Natural killer cell (primary cell): ENCODE measurements at places on chromosomes 3 and 15. TPM values are rescaled to one million over a fixed set of nuclear protein-coding genes. Genes with fewer than 3 reads are reported as not detected.
A peak's percentile ranks its signal among the peaks of the same experiment; 100 is the strongest.

DNA sequence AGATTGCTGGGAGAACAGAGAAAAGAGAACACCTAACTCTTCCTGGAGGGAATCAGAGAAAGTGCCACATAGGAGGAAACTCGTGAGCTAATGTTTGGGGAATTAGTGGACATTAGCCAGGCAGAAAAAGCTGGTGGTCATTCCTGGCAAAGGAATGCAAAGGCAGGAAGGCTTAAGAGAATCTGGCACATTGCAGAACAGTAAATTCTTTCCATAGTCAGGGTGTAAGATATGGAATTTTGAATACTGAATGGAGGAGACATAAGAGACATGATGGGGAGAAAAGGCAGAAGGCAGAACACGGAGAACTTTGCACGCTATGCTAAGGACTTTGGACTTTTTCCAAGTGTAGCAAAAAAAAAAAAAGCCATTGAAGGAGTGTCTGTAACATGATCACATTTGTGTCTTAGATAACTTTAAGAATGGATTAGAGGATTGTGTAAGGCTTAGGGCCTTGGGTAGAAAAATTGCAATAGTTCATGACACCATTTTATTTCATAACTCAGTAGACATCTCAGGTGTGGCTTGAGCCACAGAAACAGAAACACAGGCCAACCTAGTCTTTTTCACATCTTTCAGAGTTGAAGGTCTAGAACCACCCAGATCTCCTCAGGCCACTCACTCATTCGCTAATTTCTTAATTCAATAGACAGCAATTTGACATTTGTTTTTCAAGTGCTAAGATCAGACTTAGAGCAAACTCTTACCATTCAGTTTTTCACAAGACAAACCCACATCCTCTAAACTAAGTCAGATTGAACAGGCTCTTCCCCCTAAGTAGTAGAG is 31.2 kb upstream of the CCDC80 start:
- DNase-seq, result peak; percentile 57

- no peak for DNase-seq
Measured at GRCh38 chr3:54710954-54711353, 216.9 kb downstream of the LRTM1 start.

DNA sequence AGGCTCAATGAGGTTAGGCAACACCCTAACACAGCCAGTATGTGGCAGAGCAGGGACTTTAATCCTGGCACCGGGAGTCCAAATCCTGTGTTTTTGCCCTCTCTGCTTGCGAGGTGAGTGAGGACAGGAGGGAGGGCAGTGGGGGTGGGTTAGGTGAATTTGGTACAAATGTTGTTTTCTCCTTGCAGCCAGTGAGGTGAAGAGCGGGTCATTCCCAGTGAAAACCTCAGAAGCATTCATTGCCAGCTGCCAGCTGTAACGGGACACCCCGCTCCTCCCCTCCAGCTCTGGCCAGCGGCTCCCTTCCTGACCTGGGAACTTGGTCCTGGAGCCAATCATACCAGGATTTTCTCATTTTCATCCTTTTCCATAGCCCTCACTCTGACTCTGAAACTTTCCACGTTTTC is 45.7 kb upstream of the RAB6B start:
- no peak for DNase-seq

DNA sequence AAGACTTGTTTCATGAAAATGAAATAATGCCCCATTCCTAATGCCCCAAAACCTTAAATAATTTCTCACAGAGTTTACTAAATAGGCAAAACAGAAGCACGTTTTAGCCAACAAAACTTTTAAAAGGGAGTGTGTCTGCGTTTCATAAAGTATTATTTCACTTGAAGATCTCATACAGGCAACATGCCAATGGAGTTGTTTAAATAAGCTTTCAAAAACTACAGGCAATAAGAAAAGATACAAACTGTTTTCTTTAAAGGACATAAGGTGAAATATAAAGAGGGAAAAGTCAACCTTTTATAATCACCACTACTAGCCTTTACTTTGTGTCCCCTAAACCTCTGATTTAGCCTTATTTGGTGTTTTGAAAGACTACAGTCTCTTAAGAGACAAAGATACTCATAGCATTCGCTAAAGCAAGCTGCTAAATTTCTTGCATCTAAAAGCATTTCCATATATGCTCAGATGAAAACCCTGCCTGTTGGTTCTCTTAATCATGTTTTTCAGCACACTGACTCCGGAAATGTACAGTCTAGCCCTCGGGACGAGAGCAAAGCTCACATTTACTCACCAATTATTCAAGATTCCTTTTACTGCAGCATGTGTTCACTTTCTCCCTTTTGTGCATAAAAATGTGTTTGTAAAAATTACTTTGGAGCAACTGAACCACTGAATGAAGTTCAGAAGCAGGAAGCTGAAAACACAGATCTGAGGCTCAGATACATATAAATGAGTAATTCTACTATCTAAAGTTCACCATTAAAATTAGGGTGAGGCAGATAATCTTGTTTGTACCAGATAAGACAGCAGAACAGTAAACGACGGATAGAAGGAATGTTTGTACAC is 119.0 kb downstream of the GOLIM4 start:
- DNase-seq, result no peak

DNA sequence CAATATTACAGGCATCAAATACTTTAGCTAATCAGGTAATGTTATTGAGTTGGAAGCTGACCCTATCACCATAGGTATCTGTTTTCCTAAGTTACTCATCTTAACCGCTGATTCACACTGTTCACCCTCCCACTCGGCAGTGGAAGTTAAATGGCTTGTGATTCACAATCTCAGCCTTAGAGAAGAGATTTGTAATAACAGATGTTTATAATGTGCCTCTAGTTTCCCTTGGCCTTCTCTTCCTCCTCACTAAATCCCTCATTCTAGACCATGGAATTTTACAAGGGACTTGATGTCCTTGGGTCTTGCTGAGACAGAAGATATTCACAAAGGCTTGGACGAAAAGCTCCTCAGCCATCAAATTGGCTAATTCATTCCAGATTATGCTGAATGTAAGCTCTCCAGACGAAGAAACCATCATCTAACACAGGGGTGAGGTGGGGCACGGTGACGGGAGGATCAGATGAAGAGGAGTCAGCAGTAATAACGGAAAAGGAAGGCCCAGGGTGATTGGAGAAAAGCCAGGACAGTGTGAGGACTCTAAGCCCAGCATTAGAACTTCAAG is 931.7 kb downstream of the MCTP2 start:
- no peak for DNase-seq

DNA sequence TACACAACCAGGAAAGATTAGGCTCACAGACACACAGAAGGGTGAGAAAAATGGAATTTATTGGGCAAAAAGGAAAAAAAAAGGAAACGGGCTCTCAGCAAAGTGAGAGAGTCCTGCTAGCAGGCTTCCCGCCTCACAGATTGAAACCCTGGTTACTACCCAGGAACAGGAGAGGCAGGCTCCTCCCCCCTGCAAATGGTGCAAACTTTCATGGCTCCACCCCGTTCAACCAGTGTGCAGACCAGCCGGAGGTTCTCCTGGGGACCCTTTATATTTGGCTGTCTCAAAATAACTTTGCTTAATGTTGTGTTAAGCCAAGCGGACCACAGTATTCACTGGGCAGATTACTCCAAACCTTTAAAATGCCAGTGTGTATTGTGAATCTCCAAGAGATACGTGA is 40.3 kb downstream of the IL1RAP start:
- DNase-seq, result no peak

- DNase-seq, result no peak
Measured at GRCh38 chr3:67215690-67216089, 217.6 kb downstream of the KBTBD8 start.

- DNase-seq, result no peak
Measured at GRCh38 chr15:80636675-80637074, 58.4 kb upstream of the ABHD17C start.

GRCh38 chr15:101071651-101072050 is 152.5 kb downstream of the LRRK1 start:
- DNase-seq, result no peak

- no peak for DNase-seq
Measured at GRCh38 chr3:152051501-152052404, 178.3 kb downstream of the SUCNR1 start.

GRCh38 chr15:28881170-28881569 is 4.6 kb upstream of the APBA2 start:
- DNase-seq, result no peak

DNA sequence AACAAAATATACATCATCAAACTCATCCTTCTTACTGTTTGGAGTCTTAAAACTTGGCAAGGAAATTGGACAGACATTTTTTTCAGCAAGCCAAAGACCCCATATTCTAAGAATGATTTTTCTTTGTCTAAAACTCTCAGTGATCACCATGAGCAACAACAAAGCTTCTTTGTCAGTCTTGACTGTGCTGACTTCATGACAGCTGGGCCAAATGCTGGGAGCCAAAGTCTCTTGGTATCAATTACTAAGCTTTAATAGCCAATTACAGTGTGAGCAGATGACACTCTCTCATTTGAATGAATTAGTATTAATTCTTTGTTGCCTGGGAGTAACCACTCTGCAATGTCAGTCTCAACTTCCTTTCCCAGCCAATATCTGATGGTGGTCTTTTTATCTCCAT is 48.1 kb upstream of the GK5 start:
- DNase-seq, result no peak

The DAZL gene
- total RNA-seq, result not detected

The PLCH1 gene
- 0.05 TPM for total RNA-seq
